HEK293T (cell line): ENCODE measurements at places on chromosomes 7 and 10.

DNA sequence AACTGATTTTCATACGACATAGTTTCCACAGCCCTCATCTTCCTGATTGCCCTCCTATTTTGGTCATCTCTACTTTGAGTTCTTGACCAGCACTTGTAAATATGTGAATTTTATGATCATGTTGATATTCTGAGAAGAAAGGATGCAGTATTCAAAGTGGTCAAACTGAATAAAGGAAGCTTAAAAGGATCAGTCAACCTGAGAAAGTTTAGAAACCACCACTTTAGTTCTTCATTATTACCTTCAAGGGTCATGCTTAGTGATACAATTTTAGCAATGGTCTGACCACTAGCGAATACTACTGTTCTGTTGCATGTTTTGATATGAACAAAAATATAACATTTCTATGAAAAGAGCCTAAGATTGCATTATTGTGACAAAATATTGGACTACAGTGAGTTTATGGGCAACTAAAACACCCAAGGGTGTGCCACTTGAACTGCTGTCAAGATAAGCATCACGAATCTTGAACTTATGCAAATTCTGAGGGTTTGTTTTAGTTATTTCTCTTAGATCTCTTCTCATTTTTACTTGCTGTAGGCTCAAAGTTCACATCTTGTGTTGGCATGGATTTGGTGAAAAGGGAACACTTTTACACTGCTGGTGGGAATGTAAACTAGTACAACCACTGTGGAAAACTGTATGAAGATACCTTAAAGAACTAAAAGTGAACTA, 247.7 kb downstream of the IPMK start:
- DNase-seq, result no peak

- DNase-seq, result no peak
Observed at GRCh38 chr7:82036146-82036886, 266.5 kb upstream of the HGF start.

GRCh38 chr7:78473021-78473420, 674.4 kb downstream of the PHTF2 start:
- no peak for DNase-seq

DNA sequence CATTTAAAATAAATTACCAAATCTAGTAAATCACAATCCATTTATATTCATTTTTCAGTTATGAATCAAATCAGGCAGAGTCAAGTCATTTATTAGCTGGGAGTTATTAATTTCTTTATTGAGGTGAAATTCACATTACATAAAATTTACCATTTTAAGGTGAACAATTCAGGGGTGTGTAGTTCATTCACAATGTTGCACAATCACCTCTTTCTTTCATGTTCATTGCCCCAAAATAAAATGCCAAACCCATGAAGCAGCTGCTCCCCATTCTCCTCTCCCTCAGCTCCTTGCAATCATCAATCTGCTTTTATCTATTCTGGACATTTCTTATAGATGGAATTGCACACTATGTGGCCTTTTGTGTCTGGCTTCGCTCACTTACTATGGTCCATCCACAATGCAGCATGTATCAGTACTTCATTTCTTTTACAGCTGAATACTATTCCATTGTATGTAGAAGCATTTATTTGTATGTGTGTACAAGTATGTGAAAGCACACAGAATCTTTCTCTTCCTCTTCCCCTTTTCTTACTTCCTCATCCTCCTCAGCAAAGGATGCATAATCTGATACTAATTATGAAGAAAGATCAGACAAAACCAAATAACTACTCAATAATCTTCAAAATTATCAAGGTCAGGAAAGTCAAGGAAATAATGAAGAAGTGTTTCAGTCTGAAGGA, 60.6 kb downstream of the LMBR1 start:
- DNase-seq, result no peak

DNA sequence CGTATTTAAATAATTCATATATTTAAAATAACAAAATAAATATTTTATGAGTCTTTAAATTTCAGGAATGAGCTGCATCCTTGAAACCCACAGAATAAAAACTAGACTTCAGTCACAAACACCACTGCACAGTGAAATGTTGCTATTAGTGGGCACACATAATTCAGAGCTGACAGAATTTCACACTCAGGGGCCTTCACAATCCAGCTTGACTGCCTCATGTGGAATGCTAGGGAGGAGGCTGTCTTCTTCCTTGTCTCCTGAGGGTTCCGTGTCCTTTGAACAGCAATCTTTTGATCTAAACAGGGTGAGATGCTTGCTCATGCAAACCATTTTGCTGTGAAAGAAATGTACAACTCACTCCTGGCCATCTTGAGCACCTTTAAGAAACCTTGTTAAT, 346.7 kb downstream of the CCSER2 start:
- DNase-seq, result no peak

GRCh38 chr10:75033399-75034130, 77.9 kb upstream of the SAMD8 start:
- DNase-seq, result no peak

- peak; percentile 80 for DNase-seq
Observed at GRCh38 chr10:128078136-128078969, 47.9 kb downstream of the MKI67 start.

GRCh38 chr10:63262430-63263073, 129.4 kb downstream of the NRBF2 start:
- no peak for DNase-seq

DNA sequence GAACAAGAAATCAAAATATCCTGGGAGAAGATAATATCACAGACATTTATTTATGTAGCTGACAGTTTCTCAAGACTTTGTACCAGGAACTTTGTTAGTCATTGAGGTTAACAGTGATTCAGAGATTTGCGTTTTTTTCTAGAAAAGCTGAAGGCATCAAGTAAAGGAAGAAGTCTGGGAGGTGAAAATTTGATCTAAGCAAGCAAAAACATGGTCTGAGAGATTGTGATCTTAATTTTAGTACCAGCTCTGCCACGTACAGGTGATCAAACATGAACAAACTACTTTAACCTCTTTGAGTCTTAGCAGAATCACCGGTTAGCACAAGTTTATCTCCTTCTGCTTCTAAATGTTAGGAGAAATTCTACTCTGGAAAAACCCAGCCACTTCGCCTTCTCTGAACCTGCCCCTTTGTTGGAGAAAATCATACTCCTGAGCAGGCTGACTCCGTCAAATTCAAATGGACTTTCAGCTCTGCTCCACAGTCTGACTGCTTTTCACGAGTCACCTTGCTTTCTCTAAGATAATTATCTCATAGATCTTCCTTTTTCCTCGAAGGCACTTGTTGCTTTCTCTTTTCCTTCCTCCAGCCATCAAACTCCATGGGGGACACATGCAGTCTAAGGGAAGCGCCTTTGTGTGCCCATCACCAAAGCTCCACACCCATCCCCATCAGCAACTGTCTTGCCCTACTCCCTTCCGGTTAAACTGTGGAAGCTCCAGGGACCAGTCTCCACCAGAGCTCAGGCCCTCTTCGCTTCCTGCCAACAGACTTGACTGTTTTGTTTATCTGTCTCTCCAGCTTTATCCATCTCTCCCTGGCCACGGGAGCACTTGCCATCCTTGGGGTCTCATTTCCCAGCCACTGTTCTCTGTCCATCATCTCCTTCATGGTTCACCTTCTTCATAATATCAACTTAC, 86.3 kb downstream of the PRKCQ start:
- DNase-seq, result no peak

- no peak for DNase-seq
Observed at GRCh38 chr10:78964274-78964951, 104.4 kb upstream of the ZMIZ1 start.

- no peak for DNase-seq
Observed at GRCh38 chr10:53754596-53755250, 982.1 kb upstream of the MBL2 start.

GRCh38 chr7:82029236-82029913, 259.5 kb upstream of the HGF start:
- no peak for DNase-seq

- DNase-seq, result no peak
Observed at GRCh38 chr10:31602541-31603234, 283.7 kb downstream of the ZEB1 start.

DNA sequence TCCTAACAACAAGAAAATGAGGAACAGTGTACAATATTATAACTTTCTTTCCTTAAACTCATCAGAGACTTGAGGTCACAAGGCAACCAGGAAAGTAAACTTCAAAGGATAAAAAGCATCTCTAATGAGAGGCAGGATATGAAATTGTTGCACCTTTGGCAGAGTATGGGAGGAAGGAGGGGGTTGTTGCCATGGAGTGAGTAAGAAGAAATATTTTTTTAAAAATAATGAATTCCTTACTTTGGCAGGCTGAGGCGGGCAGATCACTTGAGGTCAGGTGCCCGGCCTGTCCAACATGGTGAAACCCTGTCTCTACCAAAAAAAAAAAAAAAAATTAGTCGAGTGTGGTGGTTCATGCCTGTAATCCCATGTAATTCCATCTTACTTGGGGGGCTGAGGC, 21.1 kb upstream of the CHN2 start:
- DNase-seq, result no peak

GRCh38 chr7:93948106-93948505, 26.6 kb downstream of the GNG11 start:
- DNase-seq, result no peak

DNA sequence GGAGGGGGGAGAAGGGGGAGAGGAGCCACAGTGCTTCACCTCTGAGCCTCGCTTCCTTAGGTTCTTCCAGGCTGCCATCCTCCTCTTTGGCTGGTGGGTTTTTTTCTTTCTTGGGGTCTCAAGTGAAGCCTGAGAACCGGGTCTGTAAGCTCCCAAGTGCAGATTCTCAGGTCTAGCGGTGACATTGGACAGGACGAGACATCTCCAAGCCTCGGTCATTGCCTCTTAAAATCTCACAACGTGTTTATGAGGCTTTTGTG, 817 bp upstream of the IL15RA start:
- no peak for DNase-seq

GRCh38 chr10:124134251-124134893, 41.0 kb upstream of the CHST15 start:
- no peak for DNase-seq

GRCh38 chr7:69840248-69840647, 242.0 kb downstream of the AUTS2 start:
- DNase-seq, result no peak

GRCh38 chr7:106660862-106661720, at the start of gene CCDC71L:
TSS of gene CCDC71L (minus strand) at chr7:106661158. CDS start at chr7:106660896, 262 bp downstream.
- DNase-seq, result peak; percentile 85

DNA sequence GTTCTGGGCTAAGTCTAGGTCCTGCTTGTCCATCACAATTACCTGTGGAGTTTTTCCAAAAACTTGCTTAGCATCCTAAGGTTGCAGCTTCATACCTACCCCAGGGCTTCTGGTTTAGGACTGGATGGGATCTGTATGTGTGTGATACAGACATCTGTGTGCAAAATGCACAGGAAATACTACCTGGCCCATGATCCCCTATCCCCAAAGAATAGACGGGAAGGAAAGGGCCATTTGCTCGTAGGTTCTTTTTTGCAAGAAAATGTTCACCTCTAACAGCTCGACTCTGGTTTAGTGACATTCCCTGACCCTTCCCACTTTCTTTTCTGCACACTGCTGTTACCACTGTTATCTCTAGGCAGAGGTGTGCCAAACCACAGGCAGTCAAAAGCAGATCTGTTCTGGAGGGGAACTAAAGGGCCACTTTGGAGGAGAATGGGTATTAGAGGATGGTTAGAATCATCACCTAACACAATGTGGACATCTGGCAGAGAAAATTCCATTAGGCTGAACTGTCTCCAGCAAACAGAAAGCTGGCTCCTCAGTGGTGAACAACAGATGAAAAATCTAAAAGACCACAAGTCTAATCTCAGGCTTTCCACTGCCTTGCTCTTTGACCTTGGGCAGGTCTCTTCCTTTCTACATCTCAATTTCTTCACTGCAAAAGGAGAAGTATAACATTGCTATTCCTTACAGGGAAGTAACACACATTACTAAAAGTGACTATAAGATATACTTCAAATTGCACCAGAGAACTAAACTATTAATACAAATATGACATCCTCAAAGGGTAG, 107.4 kb downstream of the UBE2H start:
- DNase-seq, result no peak

- no peak for DNase-seq
Observed at GRCh38 chr7:27182285-27182841, 2.7 kb downstream of the HOXA11 start.

GRCh38 chr10:35133586-35133985, 6.9 kb downstream of the CREM start:
- DNase-seq, result no peak
